ENCODE measurements at places on chromosomes 1 and 21.

- DNase-seq = no peak
These were observed 253.8 kb downstream of the DYRK1A start for GRCh38 chr21:37620401-37620800.

- DNase-seq = no peak
These were observed 207.4 kb downstream of the PDE4B start for GRCh38 chr1:66000033-66000637.

GRCh38 chr1:30888391-30888790 is 20.2 kb downstream of the SDC3 start:
- DNase-seq = no peak

GRCh38 chr1:56566061-56566744 is 13.2 kb downstream of the PLPP3 start:
- DNase-seq = no peak

- no peak for DNase-seq
These were observed 310.1 kb downstream of the PAPPA2 start for GRCh38 chr1:176773038-176773437.
